Right lobe of liver (tissue), 6 donors: ENCODE measurements at places on chromosomes 7 and 10.

DNA sequence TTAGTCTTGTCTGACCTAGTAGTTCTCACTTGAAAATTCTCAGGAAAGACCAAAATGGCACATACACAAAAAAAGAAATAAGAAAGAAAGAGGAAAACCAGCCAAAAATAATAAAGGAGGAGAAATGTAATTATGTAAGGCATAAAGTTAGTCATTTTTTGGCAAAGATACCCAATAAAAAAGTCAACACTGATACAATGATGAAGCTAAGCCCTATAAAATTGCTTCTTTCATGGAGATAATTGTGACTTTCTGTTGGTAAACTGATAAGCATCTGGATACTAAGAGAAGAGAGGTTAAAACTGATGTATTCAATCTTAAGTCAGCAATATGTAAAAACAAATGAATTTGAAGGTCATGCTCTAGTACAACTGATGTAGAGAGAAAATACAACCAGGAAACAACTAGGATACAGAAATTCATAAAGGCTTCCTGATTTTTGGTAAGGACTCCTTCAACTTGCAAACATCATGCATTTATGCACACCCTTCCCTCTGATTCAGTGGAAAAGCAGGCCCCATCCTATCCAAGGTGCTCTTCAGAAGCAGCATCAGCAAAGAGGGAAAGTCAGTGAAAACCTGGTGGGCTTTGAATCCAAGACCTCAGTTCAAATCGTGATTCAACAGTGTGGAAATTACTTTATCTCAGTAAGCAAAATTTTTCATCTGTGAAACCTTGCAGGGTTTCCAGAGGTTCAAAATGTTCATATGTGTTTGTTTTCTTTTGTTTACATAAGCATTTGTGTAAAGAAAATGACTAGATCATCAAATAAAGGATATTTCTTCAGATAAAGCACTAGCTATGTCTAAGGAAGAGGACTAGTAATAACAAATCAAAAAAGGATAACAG, 32.6 kb downstream of the IMMP2L start:
- H3K36me3 ChIP-seq, result no peaks in the 10 kb centered on the region
- H3K27ac ChIP-seq, result no peak overlapping the region
- H3K4me1 ChIP-seq, result peaks cover 11% of the 10 kb centered on the region

DNA sequence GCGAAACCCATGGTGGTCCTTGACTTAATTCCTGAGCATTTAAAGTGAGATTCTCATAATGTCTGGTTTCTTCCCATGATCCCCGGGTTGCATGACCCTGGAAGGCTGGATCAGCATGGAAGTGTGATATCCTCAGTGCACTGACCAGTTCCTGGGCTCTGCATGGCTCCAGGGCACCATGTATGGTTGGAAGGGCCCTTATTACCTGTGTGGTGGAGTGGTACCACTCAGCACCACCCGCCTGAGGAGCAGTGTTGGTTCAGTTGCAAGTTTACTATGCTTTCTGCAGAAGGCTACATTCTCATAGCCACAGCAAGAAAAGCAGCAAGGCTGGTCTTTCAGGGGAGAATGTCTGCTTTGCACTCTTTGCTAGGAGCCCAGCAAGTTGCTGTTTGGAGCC, 325.7 kb upstream of the MKI67 start:
- no peaks in the 10 kb centered on the region for H3K27me3 ChIP-seq
- H3K36me3 ChIP-seq, result no peaks in the 10 kb centered on the region
- H3K27ac ChIP-seq, result no peak overlapping the region
- no peak for DNase-seq
- H3K4me3 ChIP-seq, result no peak overlapping the region

GRCh38 chr7:136869001-136869961, 829 bp downstream of the CHRM2 start:
- DNase-seq, result peak; percentile 39
- peaks cover 7% of the 10 kb centered on the region for H3K27me3 ChIP-seq
- H3K4me1 ChIP-seq, result no peaks in the 10 kb centered on the region
- peak overlapping the region; percentile 2 for H3K4me3 ChIP-seq
- H3K27ac ChIP-seq, result no peak overlapping the region

GRCh38 chr7:52260046-52260665, 775.3 kb upstream of the POM121L12 start:
- no peaks in the 10 kb centered on the region for H3K36me3 ChIP-seq
- no peaks in the 10 kb centered on the region for H3K4me1 ChIP-seq
- no peak for DNase-seq
- no peak overlapping the region for H3K4me3 ChIP-seq
- H3K27me3 ChIP-seq, result no peaks in the 10 kb centered on the region

- no peaks in the 10 kb centered on the region for H3K4me1 ChIP-seq
- no peak overlapping the region for H3K27ac ChIP-seq
- H3K27me3 ChIP-seq, result no peaks in the 10 kb centered on the region
- no peak for DNase-seq
- H3K36me3 ChIP-seq, result no peaks in the 10 kb centered on the region
These were observed 9.1 kb downstream of the RPA3 start for GRCh38 chr7:7709291-7709690.
